NAMALWA (cell line): ENCODE measurements at places on chromosomes 5 and 9.
A peak's percentile ranks its signal among the peaks of the same experiment; 100 is the strongest.

- no peak for DNase-seq
These were observed 54.5 kb upstream of the RAD23B start for GRCh38 chr9:107228496-107229039.

GRCh38 chr5:180201051-180201987 lies 7.7 kb downstream of the RASGEF1C start:
- peak; percentile 71 for DNase-seq

GRCh38 chr5:85049020-85049419 lies 664.3 kb upstream of the EDIL3 start:
- peak; percentile 8 for DNase-seq

DNA sequence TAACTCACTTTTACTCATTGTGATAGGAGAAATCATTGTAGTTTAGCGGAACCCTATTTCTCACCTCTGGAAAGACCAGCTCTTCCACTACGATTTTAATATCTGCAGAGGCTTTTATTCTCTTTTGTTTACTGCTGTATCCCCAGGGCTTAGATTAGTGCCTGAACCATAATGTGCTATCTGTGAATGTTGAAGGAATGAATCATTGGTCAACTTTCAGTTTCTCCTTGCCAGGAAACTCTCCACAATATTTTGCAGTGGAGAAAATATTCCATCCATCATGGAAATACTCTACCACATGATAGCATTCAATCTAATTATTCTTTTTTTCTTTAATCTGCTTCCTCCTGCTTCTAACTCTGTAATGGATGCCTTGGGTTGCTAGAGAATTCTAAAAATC lies 263.5 kb upstream of the PTPRD start:
- DNase-seq, result no peak

GRCh38 chr9:133545494-133546286 lies 11.2 kb downstream of the ADAMTSL2 start:
- no peak for DNase-seq

- no peak for DNase-seq
These were observed 10.1 kb upstream of the IGFBPL1 start for GRCh38 chr9:38434365-38434764.

DNA sequence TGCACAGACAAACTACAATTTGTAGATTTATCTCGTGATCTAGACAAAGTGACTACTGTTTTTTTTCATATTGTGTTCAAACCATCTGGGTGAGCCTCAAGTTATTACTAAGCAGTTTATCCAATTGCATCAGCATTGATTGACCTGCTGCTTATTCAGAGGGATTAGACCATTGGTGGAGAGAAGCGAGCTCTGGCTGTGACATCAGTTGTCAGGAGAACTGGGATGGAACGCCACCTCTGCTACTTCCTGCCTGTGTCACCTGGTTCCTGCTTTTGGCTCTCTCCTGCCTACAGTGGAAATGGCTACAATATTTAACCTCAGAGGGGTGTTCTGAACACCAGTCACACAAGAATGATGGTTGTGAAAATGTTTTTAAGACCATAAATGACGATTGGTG lies 12.1 kb downstream of the NR4A3 start:
- no peak for DNase-seq

DNA sequence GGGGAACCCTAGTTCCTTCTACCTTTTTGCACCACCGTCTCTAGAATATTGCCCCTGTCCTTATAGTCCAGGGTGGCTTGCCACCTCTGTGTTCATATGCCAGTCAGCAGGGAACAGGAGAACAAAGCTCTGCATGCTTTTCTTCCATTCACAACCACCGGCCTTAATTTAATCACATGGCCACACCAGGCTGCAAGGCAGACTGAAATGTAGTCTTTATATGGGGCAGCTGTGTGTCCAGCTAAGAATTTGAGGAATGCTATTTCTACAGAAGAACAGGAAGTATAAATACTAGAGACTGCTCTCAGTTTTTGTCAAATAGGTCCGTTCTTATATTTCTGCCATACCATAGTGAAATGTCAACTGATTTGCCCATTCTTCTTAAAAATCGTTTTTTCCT lies 5.8 kb downstream of the C5orf22 start:
- no peak for DNase-seq

GRCh38 chr5:31169379-31169778 lies 24.1 kb upstream of the CDH6 start:
- DNase-seq, result no peak

DNA sequence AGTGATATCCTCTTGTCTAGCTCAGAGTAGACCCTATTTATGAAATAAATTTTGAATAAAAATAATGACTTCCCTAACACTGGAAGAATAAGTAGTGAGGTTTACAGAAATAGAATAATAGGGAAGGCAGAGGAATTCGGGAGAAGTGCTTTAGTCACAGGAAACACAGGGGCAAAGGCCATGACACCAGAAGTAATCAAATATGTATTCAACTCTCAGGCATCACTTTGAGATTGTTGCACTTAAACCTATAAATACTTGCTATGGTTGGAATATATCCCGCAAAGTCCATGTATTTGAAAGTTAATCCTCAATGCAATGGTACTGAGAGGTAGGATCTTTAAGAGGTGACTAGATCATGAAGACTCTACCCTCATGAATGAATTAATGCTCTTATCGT lies 166.8 kb downstream of the YIPF5 start:
- no peak for DNase-seq

DNA sequence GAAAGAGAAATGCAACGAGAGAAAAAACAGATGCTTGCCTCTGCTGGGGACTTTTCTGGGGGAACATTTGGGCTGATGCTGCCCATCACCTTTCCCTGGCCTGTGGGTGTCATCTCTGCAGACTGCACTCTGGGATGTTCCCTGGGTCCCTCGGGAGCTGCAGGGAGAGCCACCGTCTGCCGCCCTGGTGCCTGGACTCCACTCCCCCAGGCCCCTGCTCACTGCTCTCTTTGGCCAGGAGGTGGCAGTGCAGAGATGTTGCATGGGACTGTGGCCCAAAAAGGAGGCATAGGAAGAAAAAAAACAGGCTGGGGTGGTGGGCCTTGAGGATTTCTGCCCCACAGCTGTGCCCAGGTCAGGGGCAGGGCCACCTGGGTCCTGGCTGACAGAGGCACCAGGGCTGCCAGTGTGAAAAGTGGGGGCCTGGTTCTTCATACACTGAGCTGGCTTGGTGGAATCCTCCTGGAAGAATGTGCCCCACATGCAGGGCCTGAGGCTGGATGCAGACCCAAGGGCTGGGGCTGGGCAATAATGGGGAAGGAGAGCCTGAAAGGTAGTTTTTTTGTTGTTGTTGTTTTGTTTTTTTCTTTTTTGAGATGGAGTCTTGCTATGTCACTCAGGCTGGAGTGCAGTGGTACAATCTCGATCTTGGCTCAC lies 353.6 kb downstream of the SLIT3 start:
- peak; percentile 68 for DNase-seq

GRCh38 chr5:60671899-60672692 lies 27.9 kb downstream of the DEPDC1B start:
- no peak for DNase-seq

GRCh38 chr9:5354184-5354583 lies 14.5 kb upstream of the RLN1 start:
- DNase-seq, result no peak

GRCh38 chr9:134268747-134269146 lies 57.5 kb upstream of the RXRA start:
- DNase-seq, result no peak

GRCh38 chr9:10774051-10774450 lies 161.2 kb upstream of the PTPRD start:
- no peak for DNase-seq

DNA sequence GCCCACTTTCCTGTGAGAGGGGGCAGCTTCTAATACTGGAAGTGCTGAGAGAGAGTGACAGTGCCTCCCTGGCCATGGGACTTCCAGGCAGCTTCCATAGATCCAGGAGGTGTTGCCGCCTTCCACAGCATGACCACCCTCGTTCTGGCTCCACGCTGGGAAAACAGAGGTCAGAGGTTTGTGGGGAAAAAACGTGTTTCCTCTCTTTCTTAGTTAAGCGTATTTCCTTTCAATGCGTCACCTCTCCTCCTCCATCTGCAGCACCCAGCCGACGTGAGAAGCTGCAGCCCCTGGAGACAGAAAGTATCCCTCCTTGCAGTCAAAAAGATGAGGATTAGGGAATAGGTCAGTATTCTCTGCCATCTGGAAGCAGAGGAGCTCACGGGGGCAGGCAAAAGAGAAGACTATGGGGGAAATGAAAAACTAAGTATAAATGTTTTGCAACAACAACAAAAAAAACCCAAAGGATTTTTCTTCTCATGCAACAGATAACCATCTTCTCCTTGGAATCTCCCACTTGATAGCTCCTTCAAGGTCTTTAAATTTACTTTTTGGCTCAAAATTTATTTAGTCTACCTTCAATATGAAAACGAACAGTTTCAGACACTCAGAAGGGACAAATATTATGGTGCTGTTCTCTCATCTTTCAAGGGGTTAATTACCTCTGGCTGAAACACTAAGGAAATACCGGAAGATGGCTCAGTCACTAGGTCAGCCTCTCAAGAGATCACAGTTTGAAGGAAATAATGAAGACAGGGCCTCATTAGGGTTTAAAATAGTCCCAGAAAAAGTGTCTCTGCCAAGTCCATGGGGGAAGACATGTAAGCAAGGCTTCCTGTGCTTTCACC lies 38.0 kb downstream of the MTMR12 start:
- no peak for DNase-seq

GRCh38 chr5:76688836-76689235 lies 27.1 kb upstream of the F2R start:
- no peak for DNase-seq

GRCh38 chr5:124957063-124957462 lies 210.6 kb upstream of the ZNF608 start:
- no peak for DNase-seq

DNA sequence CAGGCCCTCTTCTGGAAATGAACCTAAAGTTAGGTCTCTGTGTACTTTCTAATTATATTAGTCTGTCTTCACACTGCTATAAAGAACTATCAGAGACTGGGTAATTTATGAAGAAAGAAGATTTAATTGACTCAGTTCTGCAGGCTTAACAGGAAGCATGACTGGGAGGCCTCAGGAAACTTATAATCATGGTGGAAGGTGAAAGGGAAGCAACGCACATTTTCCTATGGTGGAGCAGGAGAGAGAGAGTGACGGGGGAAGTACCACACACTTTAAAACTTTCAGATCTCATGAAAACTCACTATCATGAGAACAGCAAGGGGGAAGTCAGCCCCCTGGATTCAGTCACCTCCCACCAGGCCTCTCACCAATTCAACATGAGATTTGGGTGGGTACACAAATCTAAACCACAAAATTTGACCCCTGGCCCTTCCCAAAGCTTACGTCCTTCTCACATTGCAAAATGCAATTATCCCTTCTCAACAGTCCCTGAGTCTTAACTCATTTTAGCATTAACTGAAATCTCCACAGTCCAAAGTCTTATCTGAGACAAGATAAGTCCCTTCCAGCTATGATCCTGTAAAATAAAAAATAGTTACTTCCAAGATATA lies 40.7 kb downstream of the TRIP13 start:
- DNase-seq, result no peak

GRCh38 chr5:40499518-40500273 lies 180.0 kb upstream of the PTGER4 start:
- no peak for DNase-seq

DNA sequence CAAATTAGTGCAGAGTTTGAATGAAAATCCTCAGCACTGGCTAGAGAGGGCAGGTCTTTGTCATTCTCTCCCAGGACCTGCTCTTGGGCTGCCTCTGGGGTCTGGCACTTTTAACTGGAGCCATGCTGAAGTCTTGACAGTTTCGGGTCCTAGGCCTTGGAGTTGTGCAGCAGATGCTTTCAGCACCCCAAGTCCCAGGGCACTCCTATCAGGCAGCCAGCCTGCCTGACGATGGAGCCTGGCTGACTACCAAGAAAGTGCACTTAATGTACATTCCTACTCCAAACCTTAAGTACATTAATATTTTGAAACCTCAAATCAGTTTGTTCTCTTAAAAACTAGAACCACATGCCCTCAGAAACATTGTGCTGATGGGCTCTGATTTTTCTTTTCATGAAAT lies 69.3 kb upstream of the CXCL14 start:
- no peak for DNase-seq

- no peak for DNase-seq
These were observed 71.5 kb downstream of the MRPS27 start for GRCh38 chr5:72248410-72248981.

- no peak for DNase-seq
These were observed 276.5 kb downstream of the NTRK2 start for GRCh38 chr9:84945878-84946538.

DNA sequence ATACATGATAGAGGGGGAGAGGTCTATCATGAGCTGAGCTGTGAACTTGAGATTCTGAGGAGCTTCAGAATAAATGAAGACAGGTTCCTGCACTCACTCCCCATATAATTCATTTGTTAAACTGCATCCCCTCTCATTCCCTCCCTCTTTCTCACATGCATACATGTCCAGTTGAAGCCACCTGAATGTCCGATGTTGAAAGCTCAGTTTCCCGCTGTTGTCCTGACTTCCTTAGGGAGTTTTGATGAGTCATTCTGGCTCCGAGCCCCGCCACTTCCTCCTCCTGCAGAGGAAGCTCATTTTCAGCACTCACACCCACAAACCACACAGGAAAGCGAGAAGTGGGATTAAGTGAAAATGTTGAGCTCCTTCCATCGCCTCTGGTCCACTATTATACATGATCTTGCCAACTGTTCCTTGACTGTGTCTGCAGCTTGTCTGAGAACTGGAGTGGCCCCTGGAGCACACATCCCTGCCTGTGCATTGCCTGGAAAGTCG lies 121.2 kb downstream of the CEMIP2 start:
- DNase-seq, result no peak

- DNase-seq, result no peak
These were observed 312.0 kb upstream of the RGMB start for GRCh38 chr5:98461485-98461884.

DNA sequence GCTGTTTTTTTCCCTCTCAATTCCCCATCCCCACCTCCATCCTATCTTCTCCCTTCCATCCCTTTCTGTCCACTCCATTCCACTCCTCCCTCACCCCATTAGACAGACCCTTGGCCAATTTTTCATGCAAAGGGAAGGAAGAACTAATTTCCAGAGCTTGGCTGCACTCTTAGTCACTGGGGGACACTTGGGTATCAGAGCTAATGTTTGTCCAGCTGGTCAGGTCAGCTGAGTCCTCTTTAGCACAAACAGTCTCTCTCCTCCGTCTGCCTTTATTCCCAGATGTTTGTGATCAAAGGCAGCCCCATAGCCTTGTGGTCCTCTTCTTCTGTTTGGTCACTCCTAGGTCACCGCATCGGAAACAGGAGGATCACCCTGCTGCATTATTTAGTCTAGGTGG lies 148.5 kb downstream of the NMUR2 start:
- DNase-seq, result no peak

GRCh38 chr9:13919401-13919800 lies 394.5 kb downstream of the NFIB start:
- no peak for DNase-seq

- DNase-seq, result no peak
These were observed 93.1 kb upstream of the WWC1 start for GRCh38 chr5:168198359-168198758.

DNA sequence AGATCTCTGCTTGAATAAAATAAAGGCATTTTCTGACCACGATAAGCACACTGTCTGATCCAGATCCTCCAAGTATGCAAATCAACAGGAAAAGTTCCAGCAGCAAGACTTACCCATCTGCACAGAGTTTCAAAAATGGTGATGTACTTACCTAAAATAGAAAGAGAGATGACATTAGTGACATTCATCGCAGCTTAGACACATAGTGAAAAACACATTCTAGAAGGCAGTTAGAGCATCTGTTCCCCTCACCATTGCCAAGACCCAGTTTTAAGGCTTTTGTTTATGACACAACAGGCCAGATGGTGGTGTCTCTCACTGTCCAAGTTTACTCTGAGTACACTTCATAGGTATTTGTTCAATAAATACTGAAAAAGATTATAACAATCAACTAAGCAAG lies 207.7 kb downstream of the PDE4D start:
- peak; percentile 57 for DNase-seq

GRCh38 chr9:110521206-110521605 lies 58.3 kb downstream of the SVEP1 start:
- DNase-seq, result no peak
